NCI-H526 (cell line): ENCODE measurements at places on chromosomes 7 and 10.

- no peak for DNase-seq
These were observed 286.3 kb downstream of the TNS3 start for GRCh38 chr7:47295606-47296005.

DNA sequence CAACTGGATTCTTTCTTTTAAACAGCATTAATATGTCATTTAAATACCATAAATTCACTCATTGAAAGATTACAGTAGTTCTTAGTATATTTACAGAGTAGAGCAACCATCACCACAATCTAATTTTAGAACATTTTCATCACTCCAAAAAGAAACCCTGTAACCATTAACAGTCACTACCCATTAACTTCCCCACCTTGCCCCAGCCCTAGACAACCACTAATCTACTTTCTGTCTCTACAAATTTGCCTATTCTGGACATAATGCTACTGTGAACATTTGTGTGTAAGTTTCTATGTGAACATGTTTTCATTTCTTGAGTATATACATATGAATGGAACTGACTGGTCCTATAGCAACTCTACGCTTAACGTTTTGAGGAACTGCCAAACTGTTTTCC lies 42.4 kb downstream of the P4HA1 start:
- peak; percentile 33 for DNase-seq

DNA sequence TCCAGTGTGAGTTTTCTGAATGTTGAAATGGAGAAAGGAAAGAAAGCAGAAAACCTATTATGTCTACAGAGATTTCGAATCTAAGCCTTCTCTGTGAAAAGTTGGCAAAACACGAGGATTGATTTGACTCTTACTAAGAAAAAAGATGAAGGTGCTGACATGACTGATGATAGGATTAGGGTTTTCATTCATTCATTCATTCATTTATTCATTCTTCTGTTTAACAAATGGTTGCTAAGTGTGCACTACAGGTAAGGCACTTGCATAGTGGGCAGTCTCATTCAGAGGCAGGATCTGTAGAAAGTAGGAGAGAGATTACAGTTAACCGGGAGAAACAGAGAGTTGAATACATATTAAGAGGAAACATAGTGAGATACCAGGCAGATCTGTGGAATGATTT lies 137.1 kb downstream of the ZNF365 start:
- no peak for DNase-seq

DNA sequence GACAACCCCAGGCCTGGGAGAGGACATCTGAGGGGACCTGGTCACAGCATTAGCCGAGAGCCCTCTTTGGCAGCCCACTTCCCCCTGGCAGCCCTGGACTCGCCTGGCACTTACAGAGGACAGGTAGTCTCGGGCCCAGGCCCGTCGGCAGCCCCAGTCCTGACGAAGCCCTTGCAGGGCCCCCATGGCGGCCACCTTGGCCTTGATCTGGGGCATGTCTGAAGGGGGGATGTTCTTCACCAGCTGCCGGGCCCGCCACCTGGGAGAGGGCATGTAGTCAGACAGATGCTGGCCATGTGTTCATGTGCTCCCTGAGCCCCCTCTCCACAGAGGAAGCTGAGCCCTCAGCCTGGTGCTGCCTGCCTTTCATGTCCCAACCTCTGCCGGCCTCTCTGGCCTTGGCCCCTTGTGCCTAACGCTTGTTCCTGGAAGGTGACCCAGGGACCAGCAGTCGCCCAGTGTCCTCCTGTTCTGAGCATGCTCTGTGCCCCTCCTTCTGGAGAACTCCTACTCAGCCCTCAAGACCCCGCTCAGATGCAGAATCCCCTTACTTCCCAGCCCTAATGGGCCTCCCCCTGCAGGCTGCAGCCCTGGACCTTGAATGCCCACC lies 13.9 kb downstream of the MYO1G start:
- DNase-seq: no peak

- DNase-seq: peak; percentile 17
These were observed 14.1 kb downstream of the TMEM72 start for GRCh38 chr10:44925224-44925623.

GRCh38 chr7:4450483-4450882 lies 231.6 kb upstream of the FOXK1 start:
- no peak for DNase-seq

DNA sequence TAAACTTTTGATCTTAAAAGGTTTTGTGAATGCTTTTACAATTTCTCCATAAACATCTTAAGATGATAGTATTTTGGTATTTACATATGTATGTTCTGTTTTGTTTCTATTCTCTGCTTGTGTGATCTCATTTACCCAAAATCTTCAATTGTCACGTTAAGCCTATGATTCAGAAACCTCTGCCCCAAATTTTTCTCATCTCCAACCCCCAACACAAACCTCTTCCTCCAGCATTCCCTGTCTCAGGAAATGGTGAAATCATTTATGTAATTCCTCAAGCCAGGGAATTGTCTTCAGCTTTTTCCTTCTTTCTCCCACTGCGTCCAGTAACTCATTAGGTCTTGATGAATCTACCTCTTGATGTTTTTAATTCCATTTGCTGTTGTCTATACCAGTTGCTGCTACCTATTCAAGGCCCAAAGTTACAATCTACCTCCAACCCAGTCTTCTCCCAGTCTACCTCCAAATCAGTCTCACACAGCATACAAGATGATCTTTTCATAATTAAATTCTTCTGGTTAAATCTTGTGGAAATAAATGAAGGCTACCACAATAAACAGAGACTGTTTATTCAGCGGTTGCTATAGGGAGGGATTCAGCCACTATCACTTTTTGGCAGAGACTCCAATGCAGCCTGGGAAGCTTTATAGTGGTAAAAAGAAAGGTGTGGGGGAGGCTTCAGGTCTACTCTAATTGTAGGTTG lies 5.8 kb downstream of the CFAP69 start:
- no peak for DNase-seq

- DNase-seq: no peak
These were observed 312.7 kb upstream of the IGFBP3 start for GRCh38 chr7:46233585-46234329.

- DNase-seq: no peak
These were observed 232.1 kb downstream of the TCF7L2 start for GRCh38 chr10:113182154-113182553.

DNA sequence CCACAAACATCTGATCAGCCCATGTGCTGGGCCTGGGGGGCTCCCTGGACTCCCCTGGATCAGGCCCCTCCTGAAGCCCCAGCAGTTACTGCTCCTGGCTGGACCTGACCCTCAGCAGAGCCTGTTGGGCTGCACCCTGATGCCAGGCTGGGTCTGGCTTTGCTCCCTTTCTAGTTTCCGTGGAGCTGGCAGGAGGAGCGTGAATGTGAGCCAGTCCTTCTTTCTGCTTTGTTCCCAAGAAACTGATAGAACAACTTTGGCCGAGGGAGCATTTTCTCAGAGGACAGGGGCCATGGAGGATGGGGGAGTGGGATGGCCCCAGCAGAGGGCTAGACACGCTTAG lies 128.2 kb downstream of the NEURL1 start:
- DNase-seq: no peak

DNA sequence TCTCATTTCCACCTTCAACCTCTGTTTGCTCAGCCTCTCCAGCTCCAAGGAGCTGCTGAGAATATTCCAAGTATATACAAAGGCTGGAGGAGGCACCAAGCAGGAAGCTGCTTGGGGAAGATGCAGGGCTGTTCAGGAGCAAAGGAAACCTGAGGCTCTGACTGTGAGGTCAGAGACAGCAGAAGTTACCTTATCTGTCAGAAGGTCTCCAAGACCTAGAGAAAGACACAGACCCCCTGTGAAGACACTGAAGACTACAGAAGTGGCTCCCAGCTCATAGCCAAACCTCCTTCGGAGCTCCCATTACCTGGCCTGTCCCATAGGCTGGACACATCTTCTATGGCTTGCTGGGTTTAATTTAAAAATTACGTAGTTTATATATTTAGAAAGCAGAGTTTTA lies 53.2 kb downstream of the PKD1L1 start:
- DNase-seq: no peak

DNA sequence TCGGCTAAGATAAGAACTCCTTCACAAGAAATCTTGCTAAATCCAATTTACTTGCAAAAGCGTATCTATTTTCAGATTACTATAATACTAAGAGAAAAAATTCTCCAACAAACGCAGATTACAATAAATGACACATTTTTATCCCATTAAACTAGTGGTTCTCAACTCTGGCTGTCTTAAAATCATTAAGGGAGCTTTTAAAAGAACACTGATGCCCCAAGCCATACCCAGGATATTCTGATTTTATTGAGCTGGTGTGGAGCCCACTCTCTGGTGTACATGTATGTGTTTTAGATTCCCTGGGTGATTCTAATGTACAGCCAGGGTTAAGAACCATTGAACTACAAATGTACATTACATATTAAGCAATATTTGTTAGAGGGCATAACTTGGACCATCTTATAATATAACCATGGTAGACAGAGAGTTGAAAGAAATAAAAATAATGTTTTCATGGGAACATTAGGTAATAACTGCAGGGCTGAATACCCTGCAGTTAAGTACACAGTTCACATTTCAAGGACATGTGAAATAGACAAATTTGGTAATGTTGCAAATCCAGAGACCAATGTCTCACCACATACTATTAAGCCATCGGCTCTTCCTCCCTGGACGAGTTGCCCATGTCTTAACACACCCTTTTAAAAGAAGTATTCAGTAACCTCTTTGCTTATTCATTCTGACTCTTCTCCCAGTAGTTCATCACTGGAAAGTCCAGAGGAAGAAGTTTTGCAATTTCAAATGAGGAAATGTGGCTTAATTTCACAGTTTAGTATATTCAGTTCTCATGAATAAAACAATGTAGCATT lies 6.2 kb downstream of the GSAP start:
- DNase-seq: no peak

GRCh38 chr7:45623740-45624391 lies 49.7 kb downstream of the ADCY1 start:
- DNase-seq: no peak

DNA sequence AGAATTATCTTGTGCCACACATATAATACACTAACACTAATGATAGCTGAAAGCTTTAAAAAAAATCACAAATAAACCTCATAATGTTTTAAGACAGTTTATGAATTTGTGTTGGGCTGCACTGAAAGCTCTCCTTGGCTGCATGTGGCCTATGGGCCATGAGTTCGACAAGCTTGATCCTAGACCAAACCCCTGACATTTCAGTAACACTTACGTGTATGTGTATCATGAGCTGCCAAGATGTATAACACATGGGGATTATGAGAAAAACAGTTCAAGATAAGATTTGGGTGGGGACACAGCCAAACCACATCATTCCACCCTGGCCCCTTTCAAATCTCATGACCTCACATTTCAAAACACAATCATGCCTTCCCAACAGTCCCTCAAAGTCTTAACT lies 823.8 kb downstream of the PCDH15 start:
- DNase-seq: no peak

- DNase-seq: no peak
These were observed 84.9 kb upstream of the INHBA start for GRCh38 chr7:41787651-41788350.

DNA sequence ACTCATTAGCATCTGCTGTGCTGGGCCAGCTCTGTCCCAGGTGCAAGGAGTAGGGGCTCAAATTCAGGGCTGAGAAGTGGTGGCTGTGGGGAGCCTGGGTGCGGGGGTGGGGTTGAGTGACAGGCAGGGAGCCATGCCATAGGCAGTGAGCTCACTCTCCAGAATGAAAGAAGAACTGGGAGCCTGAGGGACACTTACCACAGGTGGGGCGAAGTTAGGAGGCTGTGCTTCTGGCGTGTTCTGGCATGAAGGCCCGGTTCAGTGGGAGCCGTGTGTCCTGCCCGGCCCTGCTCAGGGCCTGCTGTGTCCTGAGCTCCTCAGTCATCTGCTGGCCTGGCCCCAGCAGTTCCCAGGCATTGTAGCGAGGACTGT lies 62.5 kb downstream of the MKI67 start:
- no peak for DNase-seq

DNA sequence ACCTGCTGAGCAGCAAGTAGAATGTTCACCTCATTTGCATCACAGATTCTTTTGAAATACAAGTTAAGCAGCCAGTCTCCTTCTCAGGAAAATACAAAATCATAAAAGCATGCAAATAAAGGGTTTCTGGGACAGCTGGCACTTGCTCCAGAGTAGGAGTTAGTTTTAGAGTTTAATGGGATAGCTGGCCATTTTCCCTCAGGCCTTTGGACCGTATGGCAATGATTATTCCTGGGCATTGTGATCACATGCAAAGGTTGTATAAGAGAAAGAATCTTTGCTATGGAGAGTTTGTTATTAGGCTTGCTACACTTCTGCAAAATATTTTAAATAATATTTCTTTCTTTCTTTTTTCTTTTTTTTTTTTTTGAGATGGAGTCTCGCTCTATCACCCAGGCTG lies 240.8 kb downstream of the CDK14 start:
- DNase-seq: peak; percentile 61

GRCh38 chr10:103720328-103720963 lies 134.9 kb downstream of the SH3PXD2A start:
- no peak for DNase-seq

DNA sequence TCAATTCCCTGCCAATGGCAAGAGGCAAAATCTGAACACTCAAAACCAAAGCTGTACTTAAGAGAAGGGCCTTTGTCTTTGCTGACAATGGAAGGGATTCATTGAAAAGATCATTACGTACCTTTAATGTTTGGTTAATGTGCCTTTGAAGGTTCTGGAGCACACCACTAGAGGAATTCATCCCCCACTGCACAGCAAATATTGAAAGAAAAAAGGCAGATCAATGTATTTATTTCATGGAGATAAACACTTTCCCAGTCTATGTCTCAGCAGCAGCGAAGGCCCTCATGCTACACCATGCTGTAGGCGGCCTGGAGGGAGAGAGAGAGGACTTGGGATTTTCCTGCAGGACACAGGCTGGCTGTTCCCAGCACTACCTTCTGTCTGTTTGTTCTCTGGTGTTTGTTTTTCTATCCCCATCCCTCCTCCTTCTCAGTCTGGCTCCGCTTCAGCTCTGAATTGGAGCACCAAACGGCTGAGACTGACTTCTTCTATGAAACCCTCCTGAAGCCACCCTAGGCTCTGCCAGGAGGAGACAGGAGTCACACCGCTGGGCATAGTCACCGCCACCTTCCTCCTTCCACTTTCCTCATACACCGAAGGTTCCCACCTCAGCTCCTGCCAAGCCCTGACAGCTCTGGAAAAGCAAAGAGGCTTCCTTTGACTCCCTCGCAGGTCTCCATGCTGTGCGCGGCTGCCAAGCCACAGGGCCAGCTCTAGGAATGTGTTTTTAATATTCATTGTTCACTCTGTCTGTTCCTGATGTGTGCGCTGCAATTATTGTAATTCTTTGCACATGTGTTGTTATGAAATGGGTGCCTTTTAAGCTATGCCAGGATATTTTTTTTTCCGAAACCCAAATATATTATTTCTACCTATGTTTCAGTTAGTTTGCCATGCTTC lies 301.5 kb downstream of the FZD1 start:
- peak; percentile 73 for DNase-seq

- DNase-seq: no peak
These were observed 15.5 kb upstream of the PTPRN2 start for GRCh38 chr7:158602905-158603772.
